ENCODE measurements at places on chromosomes 3 and 15. TPM values are rescaled to one million over a fixed set of nuclear protein-coding genes. Genes with fewer than 3 reads are reported as not detected.

GRCh38 chr3:168714609-168715240 is 619.0 kb upstream of the GOLIM4 start:
- H3K4me3 ChIP-seq = no peak overlapping the region
- no peaks in the 10 kb centered on the region for H3K36me3 ChIP-seq
- no peak for DNase-seq
- no peak overlapping the region for H3K27ac ChIP-seq
- H3K27me3 ChIP-seq = no peaks in the 10 kb centered on the region

DNA sequence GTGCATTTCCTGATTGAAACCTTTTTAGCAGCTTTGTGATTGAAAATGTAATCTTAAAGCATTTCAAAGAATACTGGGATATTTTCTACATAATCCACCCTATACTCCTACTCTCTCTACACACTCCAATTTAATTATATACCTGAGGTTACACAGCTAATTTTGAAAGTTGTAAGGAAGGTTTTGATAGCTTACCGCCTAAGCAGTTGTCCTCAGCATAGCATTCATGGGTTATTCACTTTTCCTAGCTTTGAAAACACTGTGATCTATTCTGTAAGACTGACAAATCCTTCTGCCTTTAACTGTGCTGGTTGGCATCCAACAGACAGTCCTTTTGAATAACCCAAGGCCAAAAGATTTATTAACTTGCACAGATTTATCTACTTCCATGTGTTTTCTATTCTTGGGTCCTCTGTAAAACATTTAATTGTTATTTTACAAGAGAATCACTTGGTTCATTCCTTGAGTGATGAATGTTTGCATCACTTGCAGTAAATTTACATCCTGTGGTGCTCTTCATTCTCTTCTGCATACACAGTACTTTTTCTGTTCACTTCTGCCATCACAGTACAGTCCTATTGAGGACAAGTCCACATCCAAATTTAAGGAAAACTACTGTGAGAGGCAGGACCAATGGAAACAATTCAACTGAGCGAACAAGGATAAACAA is 44.8 kb downstream of the SERPINI1 start:
- H3K27me3 ChIP-seq = no peaks in the 10 kb centered on the region
- H3K4me1 ChIP-seq = peaks cover 11% of the 10 kb centered on the region
- no peaks in the 10 kb centered on the region for H3K36me3 ChIP-seq
- no peak for DNase-seq
- H3K4me3 ChIP-seq = no peak overlapping the region
- no peak overlapping the region for H3K27ac ChIP-seq

- no peak overlapping the region for H3K4me3 ChIP-seq
- H3K36me3 ChIP-seq = no peaks in the 10 kb centered on the region
- peak; percentile 41 for DNase-seq
- peak overlapping the region; percentile 54 for H3K27ac ChIP-seq
- H3K27me3 ChIP-seq = no peaks in the 10 kb centered on the region
Observed at GRCh38 chr15:82919231-82919886, 33.2 kb downstream of the HOMER2 start.

GRCh38 chr3:159872374-159873109 is 116.1 kb upstream of the IL12A start:
- peaks cover 67% of the 10 kb centered on the region for H3K4me1 ChIP-seq
- DNase-seq = no peak
- no peaks in the 10 kb centered on the region for H3K27me3 ChIP-seq
- H3K27ac ChIP-seq = peak overlapping the region; percentile 62
- H3K4me3 ChIP-seq = no peak overlapping the region

DNA sequence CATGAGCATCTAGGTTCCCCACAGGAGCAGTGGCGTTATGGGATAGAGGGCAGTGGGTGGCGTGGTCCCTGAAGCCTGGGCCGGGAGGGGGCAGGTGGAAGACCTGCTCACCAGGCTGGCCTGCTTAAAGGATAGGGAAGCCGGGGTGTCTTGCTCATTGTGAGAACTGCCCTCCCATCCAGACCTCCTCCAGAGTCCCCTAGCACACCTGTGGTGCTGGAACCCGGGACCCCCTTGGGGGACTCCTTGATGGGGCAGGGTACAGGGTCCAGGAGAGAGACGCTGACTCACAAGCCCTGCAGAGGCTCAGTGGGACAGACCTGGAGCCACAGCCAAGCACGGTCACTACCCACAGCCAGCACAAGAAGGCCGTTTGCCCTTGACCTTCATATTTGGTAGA is 2.8 kb upstream of the RHCG start:
- no peak overlapping the region for H3K4me3 ChIP-seq
- H3K4me1 ChIP-seq = peaks cover 7% of the 10 kb centered on the region
- no peak overlapping the region for H3K27ac ChIP-seq
- H3K36me3 ChIP-seq = no peaks in the 10 kb centered on the region
- DNase-seq = no peak

TMEM42 gene
- total RNA-seq = 10.8 TPM

- no peaks in the 10 kb centered on the region for H3K4me1 ChIP-seq
- no peak overlapping the region for H3K4me3 ChIP-seq
- no peak overlapping the region for H3K27ac ChIP-seq
- H3K27me3 ChIP-seq = peaks cover 54% of the 10 kb centered on the region
- H3K36me3 ChIP-seq = no peaks in the 10 kb centered on the region
- DNase-seq = no peak
Observed at GRCh38 chr15:88321271-88321670, 64.7 kb upstream of the NTRK3 start.

- H3K4me1 ChIP-seq = peaks cover 67% of the 10 kb centered on the region
- no peaks in the 10 kb centered on the region for H3K27me3 ChIP-seq
- H3K36me3 ChIP-seq = no peaks in the 10 kb centered on the region
- DNase-seq = no peak
- H3K4me3 ChIP-seq = no peak overlapping the region
- peak overlapping the region; percentile 70 for H3K27ac ChIP-seq
Observed at GRCh38 chr15:92009162-92009561, 155.7 kb downstream of the SLCO3A1 start.
